Stimulated activated CD8-positive, alpha-beta memory T cell treated with anti-CD3 and anti-CD28 coated beads, Interleukin-15, amount 100 ng/mL, for 48 hours (primary cell): ENCODE measurements at places on chromosomes 5 and 9.

- no peak for DNase-seq
Observed at GRCh38 chr9:78899006-78899405, 602.1 kb downstream of the PSAT1 start.

- no peak for DNase-seq
Observed at GRCh38 chr9:88033359-88033702, 59.0 kb upstream of the CDK20 start.

DNA sequence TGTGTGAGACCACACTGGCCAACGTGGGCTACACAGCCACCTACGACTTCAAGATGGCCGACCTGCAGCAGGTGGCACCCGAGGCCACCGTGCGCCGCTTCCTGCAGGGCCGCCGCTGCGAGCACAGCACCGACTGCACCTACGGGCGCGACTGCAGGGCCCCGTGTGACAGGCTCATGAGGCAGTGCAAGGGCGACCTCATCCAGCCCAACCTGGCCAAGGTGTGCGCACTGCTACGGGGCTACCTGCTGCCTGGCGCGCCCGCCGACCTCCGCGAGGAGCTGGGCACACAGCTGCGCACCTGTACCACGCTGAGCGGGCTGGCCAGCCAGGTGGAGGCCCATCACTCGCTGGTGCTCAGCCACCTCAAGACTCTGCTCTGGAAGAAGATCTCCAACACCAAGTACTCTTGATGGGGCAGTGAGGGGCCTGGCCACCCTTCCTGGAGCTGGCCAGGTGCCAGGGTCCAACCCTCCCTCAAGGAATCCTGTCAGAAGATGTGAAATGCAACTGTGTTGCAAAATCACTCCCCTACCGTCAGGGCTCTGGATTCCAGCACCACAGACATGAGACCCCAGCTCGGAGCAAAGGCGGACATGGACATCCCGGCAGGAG is 11.1 kb downstream of the DIPK1B start:
- no peak for DNase-seq

GRCh38 chr5:96569770-96570169 is 92.4 kb upstream of the CAST start:
- no peak for DNase-seq

GRCh38 chr5:149370878-149371277 is 8.2 kb downstream of the IL17B start:
- no peak for DNase-seq

GRCh38 chr5:71914281-71914680 is 193.0 kb upstream of the MAP1B start:
- no peak for DNase-seq

DNA sequence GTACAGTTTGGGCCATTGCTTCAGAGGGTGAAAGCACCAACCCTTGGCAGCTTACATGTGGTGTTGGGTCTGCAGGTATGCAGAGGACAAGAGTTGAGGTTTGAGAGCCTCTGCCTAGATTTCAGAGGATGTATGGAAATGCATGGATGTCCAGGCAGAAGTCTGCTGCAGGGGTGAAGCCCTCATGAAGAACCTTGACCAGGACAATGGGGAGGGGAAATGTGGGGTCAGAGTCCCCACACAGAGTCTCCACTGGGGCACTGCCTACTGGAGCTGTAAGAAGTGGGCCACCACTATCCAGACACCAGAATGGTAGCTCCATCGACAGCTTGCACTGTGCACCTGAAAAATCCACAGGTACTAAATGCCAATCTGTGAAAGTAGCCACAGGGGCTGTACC is 113.6 kb upstream of the SPATA31C2 start:
- DNase-seq = no peak

DNA sequence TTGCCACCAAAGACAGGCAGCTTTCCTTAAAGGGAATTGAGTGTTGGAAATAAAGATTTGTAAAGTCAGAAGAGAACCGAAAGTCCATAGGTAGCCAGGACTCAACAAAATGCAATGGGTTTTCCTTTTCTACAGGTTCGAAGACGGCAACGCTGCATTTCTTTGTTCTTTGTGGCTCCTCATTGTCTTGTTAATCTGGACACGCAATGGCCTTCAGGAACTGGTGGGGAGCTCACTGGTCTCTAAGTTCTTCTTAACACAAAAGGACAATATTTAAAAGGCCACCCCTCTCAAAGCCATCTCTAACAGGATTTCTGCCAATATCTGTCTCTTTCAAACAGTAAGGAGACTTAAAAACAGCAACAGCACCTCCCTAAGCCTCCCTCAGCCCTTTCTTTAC is 170.6 kb downstream of the RMI1 start:
- no peak for DNase-seq

GRCh38 chr9:134060546-134060945 is 7.3 kb downstream of the BRD3 start:
- DNase-seq = no peak

DNA sequence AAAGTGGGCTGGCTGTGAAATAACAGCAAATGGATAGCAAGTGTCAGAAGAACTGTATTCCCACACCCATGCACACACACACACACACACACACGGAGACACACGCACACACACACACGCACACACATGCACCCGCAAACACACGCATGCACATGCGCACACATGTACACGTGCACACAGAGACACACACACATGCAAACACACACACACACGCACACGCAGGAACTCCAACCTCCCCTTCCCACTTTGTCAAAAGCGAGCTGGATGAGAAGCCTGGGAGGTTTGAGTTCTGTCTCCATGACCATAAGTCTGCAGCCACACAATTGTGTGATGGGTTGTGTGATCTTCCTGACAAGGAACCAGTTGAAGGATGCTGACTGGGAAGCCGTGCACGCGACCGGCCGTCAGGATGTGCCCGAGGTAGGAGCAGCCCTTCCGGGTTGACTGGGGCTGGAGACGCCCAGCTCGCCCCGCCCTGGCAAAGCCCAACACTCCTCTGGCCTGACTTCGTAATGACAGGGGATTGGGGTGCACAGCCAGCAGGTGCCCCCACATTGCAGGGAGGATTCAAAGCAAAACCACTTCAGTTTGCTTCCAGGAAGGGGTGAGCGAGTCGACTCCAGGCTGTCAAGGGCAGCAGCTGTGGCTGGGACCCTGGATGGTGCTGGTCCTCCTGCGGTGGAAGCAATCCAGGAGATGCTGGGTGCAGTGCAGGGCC is 29.3 kb upstream of the NKD2 start:
- no peak for DNase-seq

- DNase-seq = no peak
Observed at GRCh38 chr5:148740966-148741742, 85.3 kb upstream of the ADRB2 start.
